T47D (cell line): ENCODE measurements at places on chromosomes 16 and 17.

GRCh38 chr17:40561871-40562611 lies 3.2 kb downstream of the CCR7 start:
- DNase-seq: no peak

- no peak for DNase-seq
Observed at GRCh38 chr16:68636064-68636560, 9.0 kb upstream of the CDH3 start.

DNA sequence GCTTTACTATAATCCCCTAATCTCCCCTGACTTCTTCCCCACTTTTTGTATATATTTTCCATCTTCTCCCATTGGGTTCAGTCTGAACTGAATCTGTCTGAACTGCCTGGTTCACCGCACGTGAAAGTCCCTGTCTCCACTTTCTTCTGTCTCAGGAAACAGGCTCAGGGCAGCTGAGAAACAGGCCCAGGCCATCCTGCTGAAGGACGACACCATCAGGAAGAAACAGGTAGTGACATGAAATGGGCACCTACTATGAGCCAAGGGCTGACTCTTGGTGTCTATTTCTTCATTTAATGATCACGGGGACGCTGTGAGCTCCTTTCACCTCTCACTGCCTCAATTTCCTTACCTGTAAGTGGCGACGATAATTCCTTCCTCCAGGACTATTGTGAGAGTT lies 90.5 kb upstream of the HSBP1 start:
- DNase-seq: peak; percentile 55

DNA sequence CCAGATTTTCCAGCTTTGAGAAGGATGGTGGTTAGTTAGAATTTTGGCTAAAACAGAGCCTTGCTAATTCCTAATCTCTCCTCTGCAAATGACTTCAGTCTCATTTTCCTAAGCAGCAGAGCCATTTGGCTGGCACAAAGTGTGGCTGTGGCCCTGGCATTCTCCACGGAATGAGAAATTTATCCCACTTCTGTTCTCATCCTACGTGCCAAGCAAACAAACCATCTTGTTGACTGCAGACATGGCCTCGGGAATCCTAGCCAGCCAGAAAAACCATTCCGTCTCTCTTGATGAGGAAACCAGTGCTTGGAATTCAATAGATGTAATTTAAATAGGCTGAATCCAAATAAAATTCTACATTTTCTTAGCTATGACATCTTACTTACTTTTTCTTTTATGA lies 34.1 kb upstream of the ELAC2 start:
- DNase-seq: no peak

GRCh38 chr17:74836191-74836590 lies 23.5 kb downstream of the GRIN2C start:
- no peak for DNase-seq

DNA sequence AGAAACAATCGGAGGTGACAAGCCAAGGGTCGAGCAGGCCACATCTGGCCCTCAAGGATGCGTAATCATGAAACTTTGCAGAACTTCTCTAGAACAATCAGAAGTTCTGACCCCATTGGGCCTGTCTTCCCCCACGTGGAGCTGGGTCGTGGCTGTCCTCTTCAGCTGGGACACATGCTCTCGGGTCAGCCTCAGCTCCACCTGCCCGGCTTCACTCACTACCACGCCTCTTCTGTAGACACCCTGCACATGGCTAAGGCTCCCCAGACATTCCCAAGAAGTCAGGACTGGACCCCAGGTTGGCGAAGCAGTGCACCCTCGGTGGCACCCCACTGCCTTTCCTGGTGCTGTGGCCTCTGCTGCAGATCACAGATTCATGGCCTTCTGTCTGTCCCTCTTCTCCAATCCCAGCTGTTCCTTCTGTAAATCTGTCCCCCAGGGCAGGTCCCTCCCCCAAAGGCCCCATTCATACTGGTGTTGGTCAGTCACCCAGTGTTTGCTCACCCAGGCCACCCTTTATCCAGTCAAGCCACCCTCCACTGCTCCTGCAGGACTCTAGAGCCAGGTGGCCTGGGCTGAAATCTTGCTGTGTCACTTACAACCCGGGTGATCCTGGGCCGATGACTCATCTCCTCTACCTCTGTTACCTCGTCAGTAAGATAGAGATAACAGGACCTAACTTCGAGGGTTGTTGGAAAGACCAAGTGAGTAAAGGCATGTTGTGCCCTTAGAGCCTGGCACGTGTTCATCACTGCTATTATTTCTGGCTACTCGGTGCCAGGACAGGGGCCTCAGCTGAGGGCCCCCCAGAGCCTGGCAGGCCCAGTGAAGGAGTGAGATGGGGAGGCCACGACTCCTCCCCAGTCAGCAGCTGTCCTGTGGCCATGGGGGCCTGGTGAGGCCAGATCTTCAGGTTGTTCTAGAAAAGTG lies 1.4 kb upstream of the SLC5A11 start:
- DNase-seq: no peak

GRCh38 chr17:72839131-72839725 lies 253.3 kb downstream of the SLC39A11 start:
- no peak for DNase-seq

- no peak for DNase-seq
Observed at GRCh38 chr17:44745301-44745700, 13.5 kb upstream of the ADAM11 start.

DNA sequence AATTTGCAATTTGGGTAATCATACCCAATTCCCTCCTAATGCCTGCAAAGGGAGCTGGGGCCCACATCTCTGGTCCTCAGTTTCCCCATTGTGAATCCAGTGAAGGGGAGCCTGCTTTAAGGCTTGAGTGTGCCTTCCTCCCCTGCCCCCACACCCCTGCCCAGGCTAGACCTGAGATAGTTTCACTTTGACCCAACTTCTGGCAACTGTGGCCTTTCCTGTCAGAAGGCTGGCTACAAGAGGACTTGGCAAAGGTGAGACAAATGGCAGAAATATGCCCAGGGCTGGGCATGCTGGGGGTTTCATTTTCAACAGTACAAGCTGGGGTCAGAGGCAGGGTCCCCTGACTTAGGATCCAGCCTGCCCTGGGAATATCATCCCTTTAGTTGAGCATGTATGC lies 10.0 kb downstream of the SOCS1 start:
- DNase-seq: no peak

DNA sequence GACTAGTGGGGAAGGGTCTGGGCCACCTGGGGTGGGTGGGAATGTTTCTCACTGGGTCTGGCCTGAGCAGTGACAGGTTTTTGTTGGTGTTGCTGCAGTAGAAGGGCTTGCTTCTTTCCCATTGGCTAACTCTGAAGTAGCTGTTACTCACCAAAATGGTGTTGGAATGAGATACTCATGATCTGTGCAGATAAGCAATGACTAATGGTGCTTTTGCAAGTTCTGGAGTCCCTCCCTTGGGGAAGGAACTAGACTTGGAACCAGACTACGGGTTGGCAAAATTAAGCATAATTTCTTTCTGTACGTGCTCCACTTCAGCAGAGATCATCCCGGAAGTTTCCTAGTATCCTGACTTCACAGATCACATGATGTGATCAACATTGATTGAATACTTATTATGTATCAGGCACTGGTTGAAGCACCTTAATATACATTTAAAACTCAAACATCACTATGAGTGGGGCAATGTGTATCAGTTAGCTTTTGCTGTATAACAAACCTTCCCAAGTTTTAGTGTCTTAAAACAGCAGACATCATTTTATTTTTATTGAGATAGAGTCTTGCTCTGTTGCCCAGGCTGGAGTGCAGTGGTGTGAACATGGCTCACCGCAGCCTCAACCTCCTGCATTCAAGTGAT lies 30.1 kb downstream of the CHP2 start:
- no peak for DNase-seq

GRCh38 chr17:45322168-45322567 lies 5.3 kb upstream of the MAP3K14 start:
- no peak for DNase-seq

GRCh38 chr16:79607587-79607986 lies 7.0 kb upstream of the MAF start:
- no peak for DNase-seq

DNA sequence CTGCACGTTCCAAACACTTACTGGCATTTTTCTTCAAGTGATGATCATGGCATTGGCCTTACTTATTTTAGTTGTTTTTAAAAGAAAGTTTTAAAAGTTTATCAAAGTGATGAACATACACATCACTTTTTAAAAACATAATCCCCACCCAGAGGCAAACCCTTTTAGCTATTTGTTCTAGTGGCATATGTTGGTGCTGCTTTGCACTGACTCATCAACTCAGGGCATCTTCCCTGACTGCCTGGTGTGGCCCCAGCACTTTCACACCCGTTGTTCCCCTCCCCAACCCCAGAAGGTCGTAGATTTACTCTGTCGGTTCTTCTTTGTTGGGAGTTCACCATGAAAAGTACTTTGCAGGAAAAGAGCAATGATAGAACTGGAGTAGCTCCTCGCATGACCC lies 161.3 kb downstream of the RPTOR start:
- no peak for DNase-seq

- DNase-seq: no peak
Observed at GRCh38 chr17:49024523-49024922, 27.3 kb downstream of the IGF2BP1 start.

DNA sequence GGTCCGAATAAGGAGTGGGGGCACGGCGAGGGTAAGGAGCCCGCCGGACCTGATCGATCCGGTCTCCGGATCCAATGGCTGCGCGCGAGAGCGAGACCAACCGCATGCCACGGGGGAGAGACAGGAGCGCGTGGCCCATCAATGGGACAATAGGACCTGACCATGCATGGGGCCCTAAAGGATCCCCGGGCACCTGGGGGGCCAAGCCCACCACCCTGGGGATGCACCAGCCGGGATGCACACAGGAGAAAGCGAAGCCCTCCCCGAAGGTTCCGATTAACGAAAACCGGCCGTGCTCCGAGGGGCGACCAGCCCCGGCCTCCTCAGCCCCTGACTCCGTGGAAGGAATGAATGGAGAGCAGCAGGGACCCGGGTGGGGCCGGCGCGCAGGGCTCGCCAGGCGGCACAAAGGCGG lies 525 bp downstream of the JPT1 start:
- DNase-seq: peak; percentile 36

GRCh38 chr16:5315914-5316313 lies 218.3 kb upstream of the EEF2KMT start:
- DNase-seq: no peak

- DNase-seq: no peak
Observed at GRCh38 chr17:72567774-72568173, 447.0 kb downstream of the SOX9 start.

- no peak for DNase-seq
Observed at GRCh38 chr16:4987580-4988374, 29.6 kb downstream of the SEC14L5 start.

DNA sequence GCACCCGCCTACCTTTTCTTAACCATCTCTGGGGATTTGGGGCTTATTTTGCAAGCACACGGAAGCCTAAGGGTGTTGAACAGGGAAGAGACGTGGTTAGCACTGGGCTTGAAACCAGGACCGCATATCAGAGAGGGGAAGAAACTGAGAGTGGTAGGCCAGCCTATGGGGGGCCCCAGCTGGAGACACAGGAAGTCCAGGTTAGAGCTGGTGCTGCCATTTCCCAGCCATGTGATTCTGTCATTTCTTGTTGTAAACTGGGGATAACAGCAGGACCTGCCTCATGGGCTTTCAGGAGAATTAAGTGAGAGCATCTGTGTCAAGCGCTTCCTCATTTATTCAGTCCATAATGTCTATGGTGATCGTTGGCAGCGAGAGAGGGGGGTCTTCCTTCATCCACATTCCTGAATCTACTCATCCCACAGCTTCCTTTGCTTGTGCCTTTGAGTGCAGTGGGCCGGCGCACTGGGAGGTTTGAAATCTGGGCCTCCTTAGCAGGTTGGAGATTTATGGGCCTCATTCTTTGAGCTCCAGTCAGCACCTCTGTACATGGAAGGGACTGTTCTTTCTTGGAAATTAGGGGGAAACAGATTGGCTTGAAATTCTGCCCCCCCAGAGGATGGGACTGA lies 20.1 kb downstream of the NKD1 start:
- no peak for DNase-seq

DNA sequence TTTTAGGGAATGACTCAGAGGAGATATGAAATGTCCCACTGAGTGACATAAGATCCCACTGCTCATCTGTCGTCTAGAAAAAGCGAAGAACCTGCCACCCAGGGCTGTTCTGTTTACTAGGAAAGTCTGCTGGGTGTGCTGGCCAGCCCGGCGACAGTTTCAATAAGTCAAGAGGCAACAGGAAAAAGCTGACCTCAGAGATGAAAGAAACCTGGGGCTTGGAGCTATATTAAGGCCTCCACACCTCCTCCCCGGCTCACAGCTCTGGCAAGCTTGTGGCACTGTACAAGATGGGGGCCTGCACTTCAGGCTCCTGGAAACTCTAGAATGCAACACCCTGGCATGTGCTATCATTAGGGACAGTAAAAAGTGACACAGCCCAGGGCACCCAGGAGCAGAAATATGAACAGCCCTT lies 10.6 kb downstream of the ZFHX3 start:
- no peak for DNase-seq

DNA sequence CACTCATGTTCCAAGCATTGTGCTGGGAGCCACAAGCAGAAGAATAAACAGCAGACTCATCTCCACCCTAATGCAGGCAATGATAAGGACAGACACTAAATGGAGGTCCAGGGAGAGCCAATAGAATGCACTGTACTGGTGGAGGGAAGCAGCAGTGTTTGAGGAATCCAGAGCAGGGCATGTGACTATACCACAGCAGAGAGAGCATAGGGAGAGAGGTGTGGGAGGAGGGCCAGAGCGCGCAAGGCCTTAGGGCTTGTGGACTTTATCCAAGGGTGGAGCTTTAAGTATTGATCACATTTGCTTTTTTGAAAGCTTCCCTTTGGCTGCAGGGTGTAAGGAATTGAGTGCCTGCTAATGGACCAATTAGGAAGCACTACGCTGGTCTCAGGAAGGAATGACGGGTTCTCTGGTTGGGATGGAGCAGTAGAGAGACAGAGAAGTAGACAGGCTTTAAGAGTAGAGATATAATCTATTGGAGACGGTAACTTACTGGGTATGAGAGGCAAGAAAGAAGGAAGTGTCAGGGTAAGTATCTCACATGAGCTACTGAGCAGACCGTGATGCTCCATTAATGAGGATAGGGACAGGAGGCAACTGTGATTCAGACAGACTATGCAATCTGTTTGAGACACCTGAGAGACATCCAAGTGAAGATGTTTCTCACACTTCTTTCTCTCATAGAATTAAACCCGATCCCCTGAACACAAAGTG lies 82.2 kb downstream of the MYO1D start:
- peak; percentile 50 for DNase-seq

DNA sequence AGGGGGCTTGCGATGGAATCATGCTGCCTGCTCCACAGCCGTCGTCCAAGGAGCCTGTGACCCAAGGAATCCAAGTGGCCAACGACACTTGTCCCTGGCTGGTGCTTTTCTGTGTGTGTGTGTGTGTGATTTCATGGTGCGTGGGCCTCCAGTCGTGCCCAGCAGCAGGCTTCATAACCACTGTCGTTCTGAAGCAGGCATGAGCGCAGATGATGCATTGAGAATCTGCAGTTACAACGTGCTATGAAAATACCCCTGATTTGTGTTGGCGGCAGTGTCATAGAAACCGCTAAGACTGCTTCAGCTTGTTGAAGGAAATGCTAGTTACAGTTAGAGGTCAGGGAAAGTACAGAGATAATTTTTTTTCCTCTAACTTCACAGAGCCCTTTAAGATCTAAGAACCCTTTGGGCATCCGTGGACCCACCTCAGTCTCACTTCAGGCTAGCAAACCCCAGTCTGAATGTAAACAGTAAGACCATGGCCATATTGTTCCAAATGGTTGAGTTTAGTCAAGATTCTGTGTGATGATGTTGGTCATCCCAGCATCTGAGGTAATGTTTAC lies 15.6 kb downstream of the C16orf90 start:
- DNase-seq: no peak
